CD4-positive, alpha-beta memory T cell (primary cell): ENCODE measurements at places on chromosomes 13 and 19.

DNA sequence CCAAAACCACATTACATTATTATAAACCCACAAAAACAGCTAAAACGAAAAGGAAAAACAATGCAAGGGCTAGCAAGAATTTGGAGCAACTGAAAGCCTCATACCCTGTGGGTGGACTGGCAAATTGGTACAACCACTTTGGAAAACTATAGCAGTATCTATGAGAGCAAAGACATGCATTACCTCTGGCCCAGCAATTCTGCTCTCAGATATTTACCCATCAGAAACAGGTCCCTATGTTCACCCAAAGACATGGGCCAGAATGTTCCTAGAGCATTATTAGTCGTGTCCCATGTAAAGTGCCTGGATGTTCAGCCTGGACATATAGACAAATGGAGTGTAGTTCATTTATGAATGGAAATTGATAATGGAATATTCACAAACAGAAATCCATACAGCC, 27.9 kb downstream of the POP4 start:
- H3K36me3 ChIP-seq: no peaks in the 10 kb centered on the region
- no peaks in the 10 kb centered on the region for H3K4me1 ChIP-seq
- no peaks in the 10 kb centered on the region for H3K27me3 ChIP-seq
- H3K27ac ChIP-seq: no peak overlapping the region
- DNase-seq: no peak
- H3K4me3 ChIP-seq: no peak overlapping the region

DNA sequence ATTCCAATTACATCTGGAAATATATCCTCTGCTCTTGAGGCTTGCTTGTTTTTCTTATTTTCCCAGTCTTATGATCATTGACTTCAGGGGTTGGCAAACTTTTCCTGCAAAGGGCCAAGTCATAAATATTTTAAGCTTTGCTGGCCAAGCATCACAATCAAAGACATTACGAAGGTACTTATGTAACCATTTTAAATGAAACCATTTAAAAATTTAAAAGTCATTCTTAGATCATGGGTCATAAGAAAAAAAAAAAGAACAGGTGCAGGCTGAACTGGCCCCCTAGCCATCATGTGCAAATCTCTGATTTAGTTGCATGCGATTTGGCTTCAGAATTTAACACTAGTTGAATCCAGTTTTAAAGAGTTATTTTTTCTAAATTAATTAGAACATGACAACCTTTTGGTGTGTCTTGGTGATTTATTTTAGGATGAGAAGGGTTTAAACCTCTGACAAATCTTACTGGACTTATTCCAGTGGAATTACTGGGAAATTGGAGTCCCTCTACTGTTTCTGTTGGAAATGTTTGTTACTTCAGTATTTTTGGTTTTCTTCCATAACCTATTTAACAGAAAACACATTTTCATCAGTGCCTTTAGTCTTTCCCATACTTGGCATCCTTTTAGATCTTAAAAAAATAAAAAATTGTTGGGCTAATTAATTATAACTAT, 148.1 kb downstream of the NHLRC3 start:
- H3K27ac ChIP-seq: no peak overlapping the region
- no peak for DNase-seq
- no peaks in the 10 kb centered on the region for H3K36me3 ChIP-seq
- H3K4me3 ChIP-seq: no peak overlapping the region

DNA sequence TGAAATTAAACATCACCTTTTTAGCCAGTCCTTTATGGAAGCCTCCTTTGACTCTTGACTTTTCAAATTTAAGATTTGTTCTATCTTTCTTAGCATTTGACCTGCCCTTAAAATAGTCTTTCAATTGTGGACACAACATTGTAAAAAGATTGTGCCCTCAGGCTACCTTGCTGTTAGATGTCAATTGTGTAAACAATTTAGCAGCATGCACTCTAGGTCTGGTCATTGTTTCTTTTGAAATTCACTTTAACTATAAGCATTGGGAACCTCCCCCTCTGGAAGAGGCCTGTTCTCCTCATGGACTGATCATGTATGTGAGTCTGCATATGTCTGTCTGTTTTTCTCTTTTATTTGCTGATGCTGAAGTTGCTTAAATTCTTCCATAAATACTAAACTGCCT, 31.5 kb upstream of the PABPC3 start:
- no peak overlapping the region for H3K4me3 ChIP-seq
- H3K27me3 ChIP-seq: peaks cover 4% of the 10 kb centered on the region
- no peak for DNase-seq
- H3K4me1 ChIP-seq: no peaks in the 10 kb centered on the region
- no peak overlapping the region for H3K27ac ChIP-seq
- no peaks in the 10 kb centered on the region for H3K36me3 ChIP-seq

- DNase-seq: no peak
- no peaks in the 10 kb centered on the region for H3K36me3 ChIP-seq
- no peak overlapping the region for H3K4me3 ChIP-seq
- H3K27ac ChIP-seq: no peak overlapping the region
- H3K4me1 ChIP-seq: no peaks in the 10 kb centered on the region
- no peaks in the 10 kb centered on the region for H3K27me3 ChIP-seq
Observed at GRCh38 chr13:60851378-60851777, 454.4 kb downstream of the TDRD3 start.

- H3K4me1 ChIP-seq: no peaks in the 10 kb centered on the region
- H3K36me3 ChIP-seq: no peaks in the 10 kb centered on the region
- no peaks in the 10 kb centered on the region for H3K27me3 ChIP-seq
- no peak for DNase-seq
- no peak overlapping the region for H3K27ac ChIP-seq
- H3K4me3 ChIP-seq: no peak overlapping the region
Observed at GRCh38 chr19:30062065-30062906, 120.2 kb downstream of the URI1 start.
